ENCODE measurements at places on chromosomes 7 and 10.

DNA sequence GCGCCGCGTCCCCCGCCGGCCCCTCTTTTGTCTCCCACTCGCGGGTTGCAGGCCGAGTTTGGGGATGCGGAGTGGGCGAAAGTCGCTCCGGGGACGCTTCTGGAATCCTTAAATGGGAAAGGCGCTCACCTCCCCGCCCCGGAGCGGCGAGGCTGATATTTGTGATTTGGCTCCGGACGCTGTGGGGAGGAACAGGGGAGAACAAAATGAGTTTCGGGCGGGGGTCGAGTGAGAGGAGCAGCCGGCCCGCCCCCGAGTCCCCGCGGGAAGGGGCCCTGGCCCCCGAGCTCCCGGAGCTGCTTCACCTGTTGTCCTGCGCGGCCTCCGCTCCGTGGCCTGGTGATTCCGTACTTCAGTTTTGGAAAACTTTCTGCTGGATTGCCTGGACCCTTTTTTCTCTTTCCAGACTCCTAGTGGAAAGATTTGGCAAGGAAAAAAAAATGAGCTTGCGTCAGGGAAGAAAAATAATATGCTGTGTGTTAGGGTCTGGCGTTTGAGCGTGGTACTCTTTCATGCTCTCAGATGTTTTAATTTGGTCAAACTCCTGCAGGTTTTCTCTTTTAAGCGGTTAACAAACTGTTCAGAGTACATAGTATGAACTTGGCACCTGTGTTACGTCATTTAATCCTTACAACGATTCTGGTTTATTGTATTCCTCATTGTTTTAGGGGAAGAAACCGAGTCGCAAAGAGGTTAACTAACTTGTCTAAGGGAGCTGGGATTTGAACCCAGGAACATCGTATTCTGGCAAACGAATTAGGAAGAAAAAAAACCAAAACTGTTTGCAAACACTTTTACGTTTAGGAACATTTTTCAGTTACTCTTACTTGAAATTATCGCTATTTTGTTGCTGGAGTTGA, 924 bp downstream of the BMPR1A start:
- DNase-seq: peak; percentile 62

DNA sequence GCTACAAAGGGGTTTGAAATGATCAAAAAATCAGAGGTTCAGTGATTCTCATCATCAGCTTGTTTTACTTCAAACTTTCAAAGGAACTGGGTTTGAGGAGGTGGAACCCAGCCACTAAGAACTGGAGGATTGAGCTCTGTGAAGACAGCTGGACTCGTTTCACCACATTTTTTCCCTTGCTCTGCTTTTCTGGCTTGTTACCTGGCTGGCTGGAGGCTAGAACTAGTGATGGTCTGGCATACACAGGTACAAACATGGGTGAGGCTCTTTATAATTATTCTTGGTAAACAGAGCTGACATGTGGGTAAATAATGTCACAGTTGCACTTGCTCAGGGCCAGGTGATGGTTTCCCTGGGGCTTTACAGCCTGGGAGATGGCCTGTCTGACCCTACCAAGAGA, 352.5 kb downstream of the FGFR2 start:
- no peak for DNase-seq

GRCh38 chr10:43201545-43202131, 63.4 kb downstream of the CSGALNACT2 start:
- no peak for DNase-seq

DNA sequence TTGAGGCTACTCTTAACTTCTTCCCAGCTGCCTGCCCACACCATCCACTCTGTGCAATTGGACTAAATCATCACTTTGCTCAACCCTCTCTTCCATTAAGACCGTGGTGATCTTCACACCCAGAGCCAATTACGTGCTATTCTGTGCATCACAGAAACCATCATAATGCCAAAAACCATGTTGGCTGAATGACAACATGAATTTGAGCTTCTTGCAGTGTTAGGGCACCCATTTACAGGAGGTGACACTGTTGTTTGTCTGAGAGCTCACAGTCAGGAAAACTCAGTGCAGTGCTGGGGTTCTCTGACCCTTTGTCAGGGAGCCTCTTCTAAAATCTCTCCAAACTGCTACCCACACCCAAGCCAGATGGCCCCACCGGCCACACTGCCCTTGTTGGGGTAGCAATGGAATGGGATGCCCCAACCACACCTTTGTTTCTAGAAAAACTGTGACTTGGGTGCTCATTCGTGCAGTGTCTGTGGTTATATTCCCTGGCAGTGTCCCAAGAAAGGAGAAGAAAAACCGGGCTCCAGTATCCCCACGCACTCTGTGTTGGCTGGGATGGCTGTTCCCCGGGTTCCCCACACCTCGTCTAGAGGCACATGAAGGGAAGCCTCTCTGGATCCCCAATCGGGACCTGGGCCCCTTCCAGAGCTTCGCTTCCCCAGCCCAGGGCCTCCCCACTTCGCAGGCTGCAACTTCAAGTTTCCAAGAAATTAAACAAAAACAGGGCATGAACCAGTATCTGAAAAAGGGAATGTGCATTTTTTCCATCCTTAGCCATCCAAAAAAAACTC, 2.0 kb upstream of the TNS3 start:
- no peak for DNase-seq

GRCh38 chr10:75400771-75401568, 594 bp downstream of the ZNF503 start:
- DNase-seq: peak; percentile 64

- DNase-seq: no peak
These were observed 417.6 kb upstream of the C7orf33 start for GRCh38 chr7:148172920-148173319.

DNA sequence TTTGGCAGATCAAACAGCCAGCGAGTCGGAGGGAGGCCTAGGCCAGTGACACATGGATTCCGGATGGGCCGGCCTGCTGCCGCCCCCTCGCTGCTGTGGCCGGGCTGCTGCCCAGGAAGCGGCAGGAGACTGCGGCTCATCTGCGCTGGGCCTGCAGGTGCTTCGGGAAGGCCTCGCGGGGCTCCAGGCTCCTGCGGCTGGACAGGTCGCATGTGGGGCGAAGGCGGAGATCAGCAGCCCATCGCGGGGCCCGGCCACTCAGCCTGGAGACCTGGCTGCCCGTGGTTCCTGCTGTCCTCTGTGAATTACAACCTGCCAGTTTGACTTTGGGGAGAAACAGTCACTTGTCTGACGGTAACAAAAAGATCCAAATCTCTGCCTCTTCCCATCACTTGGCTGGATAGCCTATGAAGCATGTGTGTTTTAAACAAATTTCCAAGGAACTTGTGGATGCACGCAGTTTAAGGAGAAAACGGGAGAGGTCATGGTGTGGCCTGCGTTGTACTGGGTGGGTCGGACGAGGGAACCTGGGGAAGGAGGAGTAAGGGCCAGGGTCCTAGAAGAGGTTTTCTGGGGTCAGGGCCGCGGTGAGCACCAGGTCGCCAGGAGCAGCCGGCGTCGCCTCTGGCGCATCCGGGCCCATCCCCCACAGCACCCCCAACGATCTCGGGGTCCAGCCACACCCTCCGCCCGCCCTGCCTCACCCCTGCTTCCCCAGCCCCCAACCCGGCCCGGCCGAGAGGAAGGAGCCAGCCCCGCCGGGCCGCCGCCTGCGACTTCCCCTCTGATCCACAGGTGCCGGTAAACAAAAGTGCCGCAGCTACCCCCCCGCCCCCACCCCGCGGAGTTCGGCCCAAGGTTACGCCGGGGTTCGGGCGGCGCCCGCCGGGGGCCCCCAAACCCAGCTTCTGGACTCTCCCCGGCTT, 1.6 kb downstream of the SPOCK2 start:
- no peak for DNase-seq

DNA sequence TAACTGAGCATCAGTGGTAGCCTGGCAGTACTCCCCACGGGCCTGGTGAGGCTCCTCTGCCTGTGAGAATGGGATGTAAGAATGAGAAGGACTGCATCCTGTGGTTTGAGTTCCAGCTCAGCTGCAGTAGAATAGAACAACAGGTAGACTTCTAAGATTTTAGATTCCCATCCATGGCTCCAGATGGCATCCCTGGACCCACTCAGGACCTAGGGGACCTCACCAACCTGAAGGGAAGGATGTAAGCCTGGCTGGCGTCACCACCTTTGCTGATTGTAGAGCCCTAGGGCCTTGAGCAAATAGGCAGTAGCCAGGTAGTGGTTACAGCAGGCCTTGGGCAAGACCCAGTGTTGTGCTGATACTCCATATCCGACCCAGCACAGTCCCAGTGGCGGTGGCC, 9.6 kb upstream of the AOC1 start:
- DNase-seq: no peak

DNA sequence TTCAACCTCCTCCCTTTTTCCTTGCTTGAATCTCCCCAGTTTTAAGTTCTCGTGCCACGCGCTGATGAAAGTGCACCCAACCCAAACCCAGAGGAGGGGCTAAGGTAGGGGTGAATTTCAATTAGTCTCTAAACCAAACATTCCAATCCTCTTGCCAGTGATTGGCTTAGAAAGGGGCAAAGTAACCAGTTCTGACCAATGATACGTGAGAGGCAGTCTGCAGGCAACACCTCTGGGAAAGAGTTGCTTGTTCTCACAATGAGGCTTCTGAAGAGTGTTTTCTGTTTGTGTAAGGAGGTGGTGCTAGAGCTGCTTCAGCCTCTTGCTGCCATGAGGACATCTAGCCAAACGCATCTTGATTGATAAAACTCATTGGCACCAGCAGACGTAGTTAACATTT, 21.8 kb downstream of the SLC35G1 start:
- DNase-seq: no peak

- no peak for DNase-seq
These were observed 52.7 kb upstream of the VIPR2 start for GRCh38 chr7:159197066-159197975.

GRCh38 chr10:68046642-68047041, 28.4 kb downstream of the HERC4 start:
- DNase-seq: no peak

DNA sequence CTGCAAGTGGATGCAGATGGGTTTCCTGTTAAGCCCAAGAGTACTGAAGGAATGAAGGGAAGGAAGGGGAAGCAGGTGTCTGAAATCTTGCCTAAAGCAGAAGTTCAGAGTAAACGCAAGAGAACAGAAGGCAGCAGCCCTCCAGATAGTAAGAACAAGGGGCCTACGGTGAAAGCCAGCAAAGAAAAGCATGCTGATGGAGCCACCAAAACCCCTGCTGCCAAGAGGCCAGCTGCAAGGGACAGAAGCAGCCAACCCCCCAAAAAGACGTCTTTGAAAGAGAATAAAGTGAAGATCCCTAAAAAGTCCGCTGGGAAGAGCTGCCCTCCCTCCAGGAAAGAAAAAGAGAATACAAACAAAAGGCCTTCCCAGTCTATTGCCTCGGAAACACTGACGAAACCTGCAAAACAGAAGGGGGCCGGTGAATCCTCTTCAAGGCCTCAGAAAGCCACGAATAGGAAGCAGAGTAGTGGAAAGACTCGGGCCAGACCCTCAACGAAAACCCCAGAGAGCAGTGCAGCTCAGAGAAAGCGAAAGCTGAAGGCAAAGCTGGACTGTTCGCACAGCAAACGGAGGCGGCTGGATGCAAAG, 152.5 kb downstream of the LCOR start:
- DNase-seq: no peak

- DNase-seq: no peak
These were observed 48.4 kb downstream of the HGF start for GRCh38 chr7:81721437-81721836.

GRCh38 chr10:113326160-113327111, 226.4 kb upstream of the HABP2 start:
- DNase-seq: peak; percentile 93

DNA sequence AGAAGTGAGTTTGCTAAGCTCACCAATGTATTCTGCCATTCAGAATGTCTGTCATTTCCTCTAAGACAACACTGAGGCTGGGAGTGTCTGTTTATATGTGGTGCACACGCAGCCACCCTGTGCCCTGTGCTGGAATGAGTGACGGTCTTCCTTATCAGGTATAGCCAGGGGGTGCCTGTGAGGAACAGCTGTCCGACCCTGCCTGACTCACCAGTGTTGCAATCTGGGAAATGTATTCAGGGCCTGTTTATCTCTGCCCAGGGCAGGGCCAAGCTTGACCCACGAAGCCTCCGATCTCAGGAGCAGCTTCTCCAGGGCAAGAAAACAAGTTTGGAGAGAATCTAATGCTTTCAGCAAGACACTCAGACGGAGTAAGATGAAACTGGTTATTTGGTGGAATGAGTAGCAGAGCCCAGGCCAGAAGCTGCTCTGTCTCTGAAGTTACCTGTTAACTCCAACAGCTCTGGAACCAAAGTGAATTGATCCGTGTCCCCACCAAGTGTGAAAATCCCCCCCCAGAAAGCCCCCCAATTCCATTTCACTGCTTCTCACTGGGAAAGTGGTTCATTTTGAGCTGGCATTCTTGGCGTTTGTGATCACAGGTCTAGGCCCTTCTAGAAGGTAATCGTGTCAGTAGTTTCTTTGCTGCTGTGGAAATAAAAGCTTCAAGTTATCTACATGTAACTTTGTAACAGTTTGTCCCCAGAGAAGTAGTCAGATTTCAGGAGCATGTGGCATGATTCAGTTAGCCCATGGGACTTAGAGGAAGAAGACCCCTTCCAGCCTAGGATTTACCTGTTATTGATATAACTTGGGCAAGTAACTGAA, 6.1 kb upstream of the UBE2H start:
- DNase-seq: peak; percentile 90

- no peak for DNase-seq
These were observed 352.6 kb upstream of the ZMIZ1 start for GRCh38 chr10:78716043-78716660.
